ENCODE measurements at places on chromosomes 2 and 18. TPM values are rescaled to one million over a fixed set of nuclear protein-coding genes. Genes with fewer than 3 reads are reported as not detected.

GRCh38 chr2:127655209-127656073 lies 9.5 kb downstream of the GPR17 start:
- no peaks in the 10 kb centered on the region for H3K4me1 ChIP-seq
- no peaks in the 10 kb centered on the region for H3K36me3 ChIP-seq
- H3K27me3 ChIP-seq: no peaks in the 10 kb centered on the region
- DNase-seq: no peak
- H3K27ac ChIP-seq: no peak overlapping the region

The LAMA1 gene
- 1.3 TPM for total RNA-seq

The MC2R gene
- not detected for total RNA-seq

DNA sequence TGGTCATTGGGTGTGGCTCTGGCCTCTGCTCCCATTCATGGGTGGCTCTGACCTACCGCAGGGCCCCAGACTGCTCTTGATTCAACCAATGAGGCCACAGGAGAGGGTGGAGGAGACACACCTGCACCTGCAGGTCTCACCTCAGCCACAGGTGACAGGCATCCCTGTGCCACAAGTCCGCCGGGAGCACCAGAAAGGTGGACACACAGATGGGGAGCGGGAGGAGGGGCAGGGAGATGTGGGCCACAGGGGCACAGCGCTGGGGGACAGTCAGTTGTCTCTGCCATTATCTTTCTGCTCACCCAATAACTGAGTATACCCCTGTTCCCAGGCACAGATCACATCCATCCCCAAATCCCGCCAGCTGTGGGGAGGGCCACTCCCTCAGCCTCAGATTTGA lies 189.1 kb upstream of the SALL3 start:
- no peaks in the 10 kb centered on the region for H3K27me3 ChIP-seq
- no peak for DNase-seq
- no peak overlapping the region for H3K4me3 ChIP-seq
- no peaks in the 10 kb centered on the region for H3K4me1 ChIP-seq
- H3K36me3 ChIP-seq: no peaks in the 10 kb centered on the region
- H3K27ac ChIP-seq: no peak overlapping the region

DNA sequence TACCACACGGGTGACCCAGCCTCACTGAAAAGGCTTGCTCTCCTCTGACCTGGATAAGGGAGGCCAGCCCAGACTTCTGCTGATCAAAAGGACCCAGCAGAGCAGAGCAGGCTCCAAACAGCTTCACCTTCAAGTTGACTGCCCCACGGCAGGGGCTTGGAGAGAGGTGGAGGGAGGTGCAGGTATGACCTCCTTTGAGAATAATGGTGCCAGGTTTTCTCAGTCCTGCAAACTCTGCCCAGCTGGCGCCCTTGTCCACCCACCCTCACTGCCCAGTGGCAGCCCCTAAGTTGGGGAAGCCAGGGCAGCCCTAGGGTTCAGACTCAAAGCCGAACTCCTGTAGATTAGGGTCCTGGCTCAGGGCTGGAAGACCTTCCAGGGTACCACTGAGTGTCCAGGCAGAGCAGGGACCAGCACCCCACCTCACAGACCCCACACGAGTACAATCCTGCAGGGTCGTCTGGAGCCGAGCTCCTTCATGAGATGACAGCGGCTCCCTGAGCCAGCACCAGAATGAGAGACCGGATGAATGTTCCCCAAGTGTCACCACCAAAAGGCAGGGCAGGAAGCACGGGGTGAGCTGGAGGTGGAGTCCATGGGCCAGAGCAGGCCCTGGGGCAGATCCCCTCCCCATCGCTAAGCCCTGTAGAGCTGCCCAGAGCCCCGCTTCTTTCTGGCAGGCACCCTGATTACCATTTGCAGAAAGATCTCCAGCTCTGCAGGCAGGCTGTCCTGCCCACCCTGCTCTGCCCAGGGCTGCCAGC lies 3.6 kb upstream of the GPC1 start:
- no peaks in the 10 kb centered on the region for H3K27me3 ChIP-seq
- no peaks in the 10 kb centered on the region for H3K4me1 ChIP-seq
- DNase-seq: peak; percentile 1
- no peak overlapping the region for H3K4me3 ChIP-seq
- H3K36me3 ChIP-seq: no peaks in the 10 kb centered on the region

The GRB14 gene
- 15.5 TPM for total RNA-seq

All from pancreas (tissue), 10 donors.